ENCODE measurements at places on chromosomes 3 and 15. TPM values are rescaled to one million over a fixed set of nuclear protein-coding genes. Genes with fewer than 3 reads are reported as not detected.
A peak's percentile ranks its signal among the peaks of the same experiment; 100 is the strongest.

The SI gene
- not detected for total RNA-seq

The TTC21A gene
- 0.89 TPM for total RNA-seq

The CLEC3B gene
- total RNA-seq = not detected

The TSPAN3 gene
- 43.0 TPM for total RNA-seq

The KBTBD8 gene
- total RNA-seq = 16.8 TPM

The KCNH8 gene
- total RNA-seq = not detected

The TNFAIP8L3 gene
- total RNA-seq = 0.77 TPM

The ITIH3 gene
- not detected for total RNA-seq

- no peak overlapping the region for H3K27ac ChIP-seq
- H3K36me3 ChIP-seq = no peaks in the 10 kb centered on the region
- H3K27me3 ChIP-seq = no peaks in the 10 kb centered on the region
- no peak for DNase-seq
Observed at GRCh38 chr15:27077790-27078189, 106.8 kb downstream of the GABRG3 start.

DNA sequence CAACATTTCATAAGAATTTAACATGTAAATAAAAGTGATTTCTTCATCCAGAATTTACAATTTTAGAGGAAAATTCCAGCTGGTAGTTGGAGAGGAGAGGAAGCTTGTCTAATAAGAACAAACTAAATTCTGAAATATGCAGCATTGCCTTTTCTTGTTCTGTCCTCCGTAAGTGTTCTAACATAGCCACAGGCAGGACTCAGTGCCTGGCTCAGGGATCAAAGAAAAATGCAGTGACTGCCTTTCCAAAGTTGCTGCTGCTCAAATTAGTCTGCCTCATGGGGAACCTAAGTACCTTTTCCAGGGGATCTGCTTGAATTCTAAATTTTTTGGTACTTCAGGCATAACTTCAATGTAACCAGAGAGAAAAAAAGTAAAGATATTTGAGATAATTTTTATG lies 713.0 kb upstream of the CADM2 start:
- H3K27ac ChIP-seq = no peak overlapping the region
- no peak overlapping the region for H3K4me3 ChIP-seq
- no peaks in the 10 kb centered on the region for H3K36me3 ChIP-seq
- no peaks in the 10 kb centered on the region for H3K27me3 ChIP-seq

- no peak overlapping the region for H3K4me3 ChIP-seq
- peaks cover 9% of the 10 kb centered on the region for H3K4me1 ChIP-seq
- DNase-seq = no peak
- H3K27me3 ChIP-seq = peaks cover 9% of the 10 kb centered on the region
Observed at GRCh38 chr3:43028678-43029490, 49.8 kb downstream of the GASK1A start.

DNA sequence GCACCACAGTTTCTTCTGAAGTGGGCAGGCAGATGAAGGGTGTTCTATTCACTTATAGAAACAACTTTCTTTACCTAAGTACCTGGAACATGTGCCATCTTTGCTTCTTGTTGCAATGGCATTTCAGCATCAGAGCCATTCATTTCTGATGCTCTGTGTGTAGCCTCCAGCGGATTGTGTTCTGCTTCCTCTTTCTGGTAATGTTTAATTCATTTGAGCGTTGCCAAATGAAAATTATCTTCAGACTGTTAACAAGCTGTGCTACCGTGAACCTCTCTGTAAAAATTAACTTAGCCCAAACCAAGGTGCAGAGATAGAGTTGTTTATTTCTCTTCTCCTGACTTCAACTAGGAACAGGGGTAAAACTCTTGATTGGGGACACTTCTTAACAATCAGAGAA lies 302.0 kb downstream of the EDEM1 start:
- H3K4me1 ChIP-seq = no peaks in the 10 kb centered on the region
- H3K27me3 ChIP-seq = peaks cover 3% of the 10 kb centered on the region
- H3K36me3 ChIP-seq = no peaks in the 10 kb centered on the region
- no peak overlapping the region for H3K4me3 ChIP-seq
- DNase-seq = no peak
- H3K27ac ChIP-seq = no peak overlapping the region

GRCh38 chr15:40449275-40449674 lies 8.5 kb downstream of the BAHD1 start:
- H3K36me3 ChIP-seq = peaks cover 4% of the 10 kb centered on the region
- H3K4me1 ChIP-seq = peaks cover 52% of the 10 kb centered on the region
- H3K27me3 ChIP-seq = no peaks in the 10 kb centered on the region
- no peak for DNase-seq

DNA sequence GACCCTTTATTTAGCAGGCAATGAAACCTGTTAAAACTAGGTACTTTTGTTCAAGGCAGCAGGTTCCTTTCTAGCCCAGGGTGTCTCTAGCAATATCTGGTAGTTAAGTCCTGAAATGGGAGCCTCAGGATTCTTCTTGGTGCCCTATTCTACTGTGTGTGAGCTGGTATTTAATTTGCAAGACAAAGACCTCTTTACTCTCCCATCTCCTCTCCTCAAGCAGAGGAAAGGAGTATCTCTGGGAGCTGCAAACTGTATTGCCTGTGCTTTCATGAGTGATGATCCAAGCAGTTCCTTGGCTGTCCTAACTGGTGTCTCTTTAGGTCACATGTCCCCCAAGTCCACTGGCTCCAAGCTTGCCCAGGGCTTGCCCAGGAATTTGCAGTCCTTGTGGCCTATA lies 188.2 kb downstream of the SI start:
- no peaks in the 10 kb centered on the region for H3K4me1 ChIP-seq
- no peaks in the 10 kb centered on the region for H3K27me3 ChIP-seq
- no peak overlapping the region for H3K4me3 ChIP-seq
- H3K27ac ChIP-seq = no peak overlapping the region

DNA sequence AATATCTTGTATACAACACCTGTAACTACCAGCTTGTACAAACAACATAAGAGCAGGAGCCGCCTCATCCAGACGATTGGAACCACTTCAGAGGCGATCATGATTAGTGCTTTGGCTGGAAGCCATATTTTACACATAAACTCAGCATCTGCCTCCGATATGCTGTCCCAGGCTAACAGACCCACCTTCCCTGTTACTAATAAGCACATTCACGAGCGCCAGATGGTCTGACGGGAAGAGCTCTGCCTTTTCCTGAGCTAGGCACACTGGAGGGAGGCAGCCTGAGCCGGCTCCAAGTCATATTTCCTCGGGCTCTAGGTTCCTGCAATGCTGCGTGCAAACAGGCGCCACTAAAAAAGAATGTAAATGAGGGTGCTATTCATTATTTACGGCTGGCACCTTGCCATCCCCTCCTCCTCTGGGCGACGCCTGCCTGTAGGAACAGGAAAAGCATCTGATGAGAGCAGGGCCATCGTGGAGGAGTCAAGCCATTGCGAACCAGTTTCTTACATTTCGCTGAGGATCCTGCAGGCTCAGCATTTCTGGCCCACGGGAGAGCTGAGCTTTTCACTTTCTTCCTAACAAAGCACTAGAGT lies 98.2 kb downstream of the ANXA2 start:
- no peaks in the 10 kb centered on the region for H3K4me1 ChIP-seq
- no peak for DNase-seq
- H3K27me3 ChIP-seq = peaks cover 4% of the 10 kb centered on the region
- H3K4me3 ChIP-seq = no peak overlapping the region

- no peaks in the 10 kb centered on the region for H3K4me1 ChIP-seq
- H3K36me3 ChIP-seq = no peaks in the 10 kb centered on the region
- no peak for DNase-seq
- no peak overlapping the region for H3K4me3 ChIP-seq
- peaks cover 2% of the 10 kb centered on the region for H3K27me3 ChIP-seq
- H3K27ac ChIP-seq = no peak overlapping the region
Observed at GRCh38 chr15:32941823-32942222, 224.0 kb downstream of the GREM1 start.

GRCh38 chr15:34700891-34701427 lies 53.8 kb downstream of the GJD2 start:
- no peak for DNase-seq
- no peak overlapping the region for H3K4me3 ChIP-seq
- H3K36me3 ChIP-seq = no peaks in the 10 kb centered on the region
- no peaks in the 10 kb centered on the region for H3K4me1 ChIP-seq

GRCh38 chr3:186213946-186214345 lies 105.1 kb upstream of the ETV5 start:
- peaks cover 34% of the 10 kb centered on the region for H3K27me3 ChIP-seq
- DNase-seq = no peak
- no peak overlapping the region for H3K27ac ChIP-seq
- H3K4me3 ChIP-seq = no peak overlapping the region
- no peaks in the 10 kb centered on the region for H3K36me3 ChIP-seq

GRCh38 chr15:36826948-36827347 lies 247.5 kb downstream of the CDIN1 start:
- H3K4me1 ChIP-seq = no peaks in the 10 kb centered on the region
- no peaks in the 10 kb centered on the region for H3K36me3 ChIP-seq
- DNase-seq = no peak
- H3K27me3 ChIP-seq = no peaks in the 10 kb centered on the region
- H3K27ac ChIP-seq = no peak overlapping the region

DNA sequence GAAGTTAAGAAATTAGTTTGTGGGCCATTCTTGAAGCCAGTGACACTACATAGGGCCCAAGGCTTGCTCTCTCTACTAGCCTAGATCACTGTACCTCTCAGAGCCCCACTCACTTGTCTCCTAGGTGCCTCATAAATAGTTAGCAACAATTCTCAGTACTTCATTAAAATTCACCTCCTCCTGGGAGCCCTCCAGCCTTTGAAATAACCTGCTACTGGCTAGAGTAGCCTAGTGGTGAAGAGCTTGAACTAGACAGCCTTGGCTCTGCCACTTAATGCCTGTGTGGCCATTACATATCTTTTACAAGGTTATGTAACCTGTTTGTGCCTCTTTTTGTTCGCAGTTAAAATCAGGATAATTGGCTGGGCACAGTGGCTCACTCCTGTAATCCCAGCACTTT lies 89.3 kb downstream of the UBE2E2 start:
- H3K4me1 ChIP-seq = no peaks in the 10 kb centered on the region
- peaks cover 1% of the 10 kb centered on the region for H3K27me3 ChIP-seq
- no peak overlapping the region for H3K27ac ChIP-seq
- H3K4me3 ChIP-seq = no peak overlapping the region
- no peaks in the 10 kb centered on the region for H3K36me3 ChIP-seq

DNA sequence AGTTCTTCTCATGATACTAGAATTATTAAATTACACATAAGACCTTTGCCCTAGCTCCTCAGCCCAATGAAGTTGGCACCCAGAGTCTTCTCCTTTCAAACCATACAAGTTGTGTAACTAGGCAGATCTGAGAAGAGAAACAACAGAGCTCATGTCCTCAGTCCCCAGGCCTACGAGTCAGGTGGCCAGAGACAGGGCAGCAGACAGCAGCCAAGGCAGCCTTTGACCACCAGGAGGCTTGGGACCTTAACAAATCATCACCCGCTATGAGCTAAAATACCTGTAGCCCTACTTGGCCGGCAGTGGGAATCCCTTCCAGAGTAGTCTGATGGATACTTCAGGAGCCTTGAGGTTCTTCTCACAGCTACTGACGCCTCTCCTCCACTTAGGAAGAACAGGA lies 18.3 kb downstream of the STIMATE start:
- H3K36me3 ChIP-seq = no peaks in the 10 kb centered on the region
- no peaks in the 10 kb centered on the region for H3K27me3 ChIP-seq
- H3K4me1 ChIP-seq = peaks cover 28% of the 10 kb centered on the region
- H3K4me3 ChIP-seq = no peak overlapping the region
- H3K27ac ChIP-seq = peak overlapping the region; percentile 22

Measured in activated CD4-positive, alpha-beta T cell treated with anti-CD3 and anti-CD28 coated beads, Interleukin-2, amount 10 ng/mL, durations not matched to agents 24 days and 14 days (primary cell).